Activated CD8-positive, alpha-beta T cell treated with anti-CD3 and anti-CD28 coated beads, Interleukin-2, amount 10 ng/mL, durations not matched to agents 7 days and 5 days (primary cell): ENCODE measurements at places on chromosomes 16 and 17.
A peak's percentile ranks its signal among the peaks of the same experiment; 100 is the strongest.

DNA sequence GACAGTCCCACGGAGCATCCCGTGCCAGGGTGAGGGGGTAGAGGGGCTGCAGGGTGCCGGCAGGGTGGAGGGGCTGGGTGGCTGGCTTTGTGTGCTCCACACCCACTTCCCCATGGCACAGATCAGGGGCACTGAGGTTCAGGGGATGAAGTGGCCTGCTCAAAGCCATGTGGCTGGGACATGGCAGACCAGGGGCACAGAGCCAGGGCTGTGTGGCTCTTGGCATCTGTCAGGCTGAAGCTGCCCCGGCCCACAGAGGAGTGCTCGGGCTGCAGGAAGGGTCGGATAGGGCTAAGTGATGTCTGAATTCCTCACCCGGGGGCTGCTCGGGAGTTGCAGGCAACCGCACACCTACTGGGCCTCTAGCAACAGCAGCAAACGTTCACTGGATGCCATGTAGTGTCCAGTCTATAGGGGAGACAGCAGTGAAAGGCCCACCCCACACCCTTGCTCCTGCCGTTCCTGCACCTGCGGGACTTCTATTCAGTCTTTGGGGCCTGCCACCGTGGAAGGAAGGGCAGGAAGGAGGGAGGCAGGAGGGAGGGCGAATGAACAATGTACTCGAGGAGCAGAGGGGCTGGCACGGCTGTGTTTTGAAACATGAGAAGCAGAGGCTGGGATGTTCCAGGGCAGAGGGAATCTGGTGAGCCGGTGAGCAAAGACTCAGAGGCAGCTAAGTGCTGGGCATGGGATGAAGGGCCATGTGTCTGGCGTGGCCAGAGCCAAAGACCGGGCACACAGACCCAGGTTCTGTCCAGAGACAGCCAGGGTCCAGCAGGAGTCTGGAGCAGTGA lies 15.1 kb downstream of the SLC5A10 start:
- no peak overlapping the region for H3K27ac ChIP-seq
- no peaks in the 10 kb centered on the region for H3K36me3 ChIP-seq
- DNase-seq, result no peak
- no peaks in the 10 kb centered on the region for H3K27me3 ChIP-seq
- H3K4me3 ChIP-seq, result no peak overlapping the region

GRCh38 chr17:27633312-27634025 lies 2.5 kb downstream of the LGALS9 start:
- peaks cover 61% of the 10 kb centered on the region for H3K4me1 ChIP-seq
- H3K27me3 ChIP-seq, result no peaks in the 10 kb centered on the region
- H3K36me3 ChIP-seq, result peaks cover 41% of the 10 kb centered on the region
- H3K27ac ChIP-seq, result peak overlapping the region; percentile 57

- H3K4me3 ChIP-seq, result no peak overlapping the region
- peaks cover 13% of the 10 kb centered on the region for H3K27me3 ChIP-seq
- DNase-seq, result peak; percentile 61
- H3K4me1 ChIP-seq, result peaks cover 4% of the 10 kb centered on the region
- no peaks in the 10 kb centered on the region for H3K36me3 ChIP-seq
These were observed 13.2 kb upstream of the TMEM100 start for GRCh38 chr17:55735731-55736405.

DNA sequence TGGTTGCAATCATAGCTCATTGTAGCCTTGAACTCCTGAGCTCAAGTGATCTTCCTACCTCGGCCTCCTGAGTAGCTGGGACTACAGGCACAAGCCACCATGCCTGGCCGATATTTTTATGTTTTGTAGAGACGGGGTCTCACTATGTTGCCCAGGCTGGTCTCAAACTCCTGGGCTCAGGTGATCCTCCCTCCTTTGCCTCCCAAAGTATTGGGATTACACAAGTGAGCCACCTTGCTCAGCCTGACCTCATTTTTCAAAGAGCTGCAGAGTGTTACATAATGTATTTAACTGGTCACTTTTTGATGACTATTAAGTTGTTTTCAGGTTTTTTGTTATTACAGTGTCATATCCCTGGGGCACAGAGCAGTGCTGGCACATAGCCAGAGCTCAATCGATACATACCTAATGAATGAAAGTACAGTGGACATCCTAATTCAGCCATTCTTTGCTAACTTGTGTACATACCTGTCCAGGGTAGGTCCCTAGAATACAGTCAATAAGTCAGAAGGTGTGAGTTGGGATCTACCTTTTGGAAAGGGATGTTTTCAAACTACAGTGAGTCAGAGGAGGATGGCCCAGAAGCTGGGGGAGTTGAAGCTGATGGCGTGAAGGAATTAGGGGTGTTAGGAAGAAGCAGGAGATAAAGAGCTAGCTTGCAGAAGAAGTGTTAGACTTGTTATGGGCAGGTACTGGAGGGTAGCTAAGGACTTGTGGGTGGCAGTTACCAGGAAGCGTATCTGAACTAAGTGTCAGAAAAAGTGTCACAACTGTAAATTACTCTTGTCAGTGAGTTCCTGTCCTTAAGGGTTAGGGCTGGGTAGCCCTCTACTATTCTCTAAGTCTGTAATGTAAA lies 20.1 kb upstream of the CYLD start:
- peaks cover 22% of the 10 kb centered on the region for H3K36me3 ChIP-seq
- no peaks in the 10 kb centered on the region for H3K27me3 ChIP-seq
- H3K4me1 ChIP-seq, result peaks cover 40% of the 10 kb centered on the region
- no peak for DNase-seq
- H3K4me3 ChIP-seq, result no peak overlapping the region

GRCh38 chr16:68399456-68399855 lies 48.9 kb downstream of the SMPD3 start:
- DNase-seq, result no peak
- no peak overlapping the region for H3K27ac ChIP-seq
- no peak overlapping the region for H3K4me3 ChIP-seq
- H3K27me3 ChIP-seq, result peaks cover 13% of the 10 kb centered on the region
- H3K36me3 ChIP-seq, result no peaks in the 10 kb centered on the region

- H3K36me3 ChIP-seq, result peaks cover 31% of the 10 kb centered on the region
- H3K27me3 ChIP-seq, result no peaks in the 10 kb centered on the region
- H3K4me3 ChIP-seq, result no peak overlapping the region
These were observed 4.6 kb upstream of the ITGAE start for GRCh38 chr17:3805581-3805980.

DNA sequence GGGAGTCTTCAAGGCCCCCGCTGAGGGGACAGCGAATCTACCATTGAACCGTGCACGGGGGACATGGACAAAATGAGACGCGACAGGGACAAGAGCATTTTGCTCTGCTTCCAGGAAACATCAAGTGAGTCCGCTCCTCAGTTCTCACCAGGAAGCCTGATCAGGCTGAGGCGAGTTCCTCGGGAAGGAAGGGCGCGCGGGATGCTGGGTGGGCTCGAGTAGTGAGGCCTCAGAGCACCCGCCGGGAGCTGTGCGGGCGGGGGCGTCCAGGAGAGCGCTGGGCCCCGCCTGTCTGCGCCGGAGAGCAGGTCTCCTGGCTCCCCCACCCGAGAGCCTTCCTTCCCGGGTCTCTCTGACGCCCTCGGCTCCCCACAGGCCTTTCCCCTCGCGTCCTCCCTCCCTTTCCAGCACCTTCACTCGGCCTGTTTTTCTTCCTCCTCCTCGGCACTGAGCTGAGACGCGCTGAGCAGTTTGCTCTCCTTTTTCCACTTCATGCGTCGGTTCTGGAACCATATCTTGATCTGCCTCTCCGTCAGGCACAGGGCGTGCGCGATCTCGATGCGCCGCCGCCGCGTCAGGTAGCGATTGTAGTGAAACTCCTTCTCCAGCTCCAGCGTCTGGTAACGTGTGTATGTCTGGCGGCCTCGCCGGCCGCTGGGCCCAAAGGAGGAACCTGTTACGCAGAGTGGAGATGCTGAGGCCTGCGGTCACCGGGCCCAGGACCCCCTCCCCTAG lies 2.6 kb upstream of the HOXB5 start:
- peak; percentile 50 for DNase-seq
- H3K27ac ChIP-seq, result no peak overlapping the region
- H3K36me3 ChIP-seq, result no peaks in the 10 kb centered on the region
- H3K4me1 ChIP-seq, result peaks cover 42% of the 10 kb centered on the region
- peaks cover 82% of the 10 kb centered on the region for H3K27me3 ChIP-seq

- peaks cover 2% of the 10 kb centered on the region for H3K27me3 ChIP-seq
- H3K36me3 ChIP-seq, result no peaks in the 10 kb centered on the region
- H3K4me3 ChIP-seq, result no peak overlapping the region
- no peak overlapping the region for H3K27ac ChIP-seq
These were observed 26.2 kb downstream of the ADAMTS18 start for GRCh38 chr16:77408607-77409006.

- H3K27me3 ChIP-seq, result no peaks in the 10 kb centered on the region
- no peak overlapping the region for H3K4me3 ChIP-seq
- no peak overlapping the region for H3K27ac ChIP-seq
These were observed 57.7 kb downstream of the TBC1D16 start for GRCh38 chr17:79977708-79978547.

GRCh38 chr17:68734931-68735330 lies 133.8 kb upstream of the FAM20A start:
- H3K27me3 ChIP-seq, result peaks cover 2% of the 10 kb centered on the region
- no peak for DNase-seq
- H3K4me3 ChIP-seq, result no peak overlapping the region
- no peak overlapping the region for H3K27ac ChIP-seq
- no peaks in the 10 kb centered on the region for H3K36me3 ChIP-seq

GRCh38 chr16:86939609-86940008 lies 361.3 kb downstream of the FOXL1 start:
- H3K27me3 ChIP-seq, result peaks cover 12% of the 10 kb centered on the region
- H3K27ac ChIP-seq, result no peak overlapping the region
- H3K4me1 ChIP-seq, result peaks cover 2% of the 10 kb centered on the region
- no peaks in the 10 kb centered on the region for H3K36me3 ChIP-seq
- no peak overlapping the region for H3K4me3 ChIP-seq

- no peak overlapping the region for H3K27ac ChIP-seq
- peaks cover 55% of the 10 kb centered on the region for H3K4me1 ChIP-seq
- H3K4me3 ChIP-seq, result no peak overlapping the region
These were observed 50.1 kb upstream of the GSE1 start for GRCh38 chr16:85563034-85563433.

GRCh38 chr16:8630255-8630953 lies 8.9 kb downstream of the METTL22 start:
- H3K4me3 ChIP-seq, result no peak overlapping the region
- H3K4me1 ChIP-seq, result peaks cover 18% of the 10 kb centered on the region
- H3K36me3 ChIP-seq, result peaks cover 61% of the 10 kb centered on the region
- no peak for DNase-seq
- H3K27ac ChIP-seq, result no peak overlapping the region

- H3K36me3 ChIP-seq, result peaks cover 48% of the 10 kb centered on the region
- H3K4me3 ChIP-seq, result no peak overlapping the region
- peaks cover 18% of the 10 kb centered on the region for H3K4me1 ChIP-seq
- DNase-seq, result no peak
These were observed 14.2 kb downstream of the KIF1C start for GRCh38 chr17:5011928-5012327.

DNA sequence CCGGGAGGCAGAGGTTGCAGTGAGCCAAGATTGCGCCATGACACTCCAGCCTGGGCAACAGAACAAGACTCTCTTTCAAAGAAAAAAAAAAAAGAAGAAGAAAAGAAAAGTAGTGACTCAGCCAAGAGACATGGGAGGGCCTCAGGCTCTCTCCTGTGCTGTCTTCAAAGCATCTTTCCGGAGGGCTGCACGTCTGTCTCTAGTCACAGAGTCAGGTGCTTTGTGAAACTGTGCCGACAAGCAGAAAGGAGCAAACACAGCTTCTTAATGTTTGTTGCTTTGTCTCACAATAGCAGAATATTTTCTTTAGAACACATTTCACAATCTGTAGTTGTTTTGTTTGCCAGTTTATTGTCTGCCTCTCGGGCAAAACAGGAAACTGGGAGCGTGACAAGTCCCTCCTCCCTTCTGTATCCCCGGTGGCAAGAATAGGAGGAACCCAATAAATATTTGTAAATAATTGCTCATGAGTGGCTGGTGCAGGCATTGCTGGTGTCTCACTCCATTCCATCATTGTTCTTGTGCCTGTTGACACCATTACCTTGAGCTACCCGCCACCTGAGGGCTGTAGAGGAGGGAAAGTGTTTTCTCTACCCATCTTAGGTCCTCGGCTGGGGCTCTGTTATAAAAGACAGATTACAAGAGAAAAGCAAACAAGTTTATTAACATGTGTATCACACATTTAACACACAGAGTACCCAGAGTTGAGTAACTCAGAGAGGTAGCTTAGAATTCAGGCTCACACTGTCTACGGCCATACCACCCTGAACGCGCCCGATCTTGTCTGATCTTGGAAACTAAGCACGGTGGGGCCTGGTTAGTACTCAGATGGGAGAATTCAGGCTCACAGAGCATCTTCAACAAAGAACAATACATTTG lies 5.5 kb downstream of the GAST start:
- peaks cover 9% of the 10 kb centered on the region for H3K27me3 ChIP-seq
- no peaks in the 10 kb centered on the region for H3K36me3 ChIP-seq
- H3K27ac ChIP-seq, result no peak overlapping the region
- no peak for DNase-seq

DNA sequence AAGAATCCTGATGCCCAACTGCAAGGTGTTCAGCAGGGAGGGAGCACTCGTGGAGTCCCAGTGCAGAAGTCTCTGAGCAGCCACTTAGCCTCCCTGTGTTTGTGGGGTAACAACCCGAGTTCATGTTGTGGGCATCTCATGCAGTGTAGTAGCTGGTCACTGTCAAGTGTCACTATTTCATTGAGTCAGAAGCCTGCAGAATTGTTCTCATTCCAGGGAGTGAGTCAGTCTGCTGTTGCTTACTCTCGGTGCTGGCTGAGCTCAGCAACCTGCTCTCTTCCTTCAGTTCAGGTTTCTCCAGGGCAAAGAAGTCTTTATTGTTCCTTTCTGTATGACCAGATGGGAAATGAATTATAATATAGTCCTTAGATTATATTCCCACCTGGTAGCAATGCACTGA lies 24.1 kb downstream of the HMOX2 start:
- peaks cover 72% of the 10 kb centered on the region for H3K4me1 ChIP-seq
- DNase-seq, result no peak
- no peak overlapping the region for H3K27ac ChIP-seq
- no peak overlapping the region for H3K4me3 ChIP-seq
- H3K27me3 ChIP-seq, result no peaks in the 10 kb centered on the region

DNA sequence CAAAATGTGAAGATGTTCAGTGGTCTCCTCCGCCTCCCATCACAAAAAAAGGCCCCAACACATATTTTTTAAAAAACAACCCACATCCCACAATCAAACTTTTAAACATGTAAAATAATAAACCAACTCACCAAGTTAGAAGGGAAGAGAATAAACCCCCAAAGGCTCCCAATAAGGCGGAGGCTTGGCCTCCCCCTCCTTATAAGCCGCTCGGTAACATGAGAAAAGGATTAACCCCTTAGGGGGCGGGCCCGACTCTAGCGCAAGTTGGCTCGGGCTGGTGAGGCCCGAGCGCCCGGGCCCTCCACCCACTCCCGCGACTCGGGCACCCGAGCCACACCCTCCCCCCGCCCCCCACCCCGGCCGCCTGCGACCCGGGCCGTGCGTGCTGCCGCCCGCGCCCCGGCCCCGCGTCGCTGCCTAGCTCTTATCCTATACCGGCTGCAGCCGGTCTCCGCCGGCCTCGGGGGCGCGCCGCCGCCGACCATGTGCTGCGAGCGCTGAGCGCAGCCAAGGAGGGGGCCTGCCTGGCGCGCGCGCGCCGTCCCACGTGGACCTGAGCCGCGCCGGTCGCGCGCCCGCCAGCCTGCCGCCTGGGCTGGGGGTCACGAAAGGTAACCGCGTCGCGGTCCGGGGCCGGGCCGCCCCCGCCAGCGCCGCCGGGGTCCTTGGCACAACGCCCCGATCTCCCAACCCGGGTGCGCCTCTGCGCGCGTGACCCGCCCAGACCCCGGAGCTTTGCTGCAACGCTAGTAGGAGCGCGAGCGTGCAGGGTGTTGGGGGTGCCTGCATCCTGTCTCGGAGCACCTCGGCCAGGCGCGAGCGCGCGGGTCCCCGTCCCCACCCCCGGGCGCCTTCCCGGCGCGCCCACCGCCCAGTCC lies at the start of the genes ARSG and SLC16A6:
ARSG (plus strand) TSS at position 541 of the 881 bp plus-strand sequence. CDS start 15,999 bp downstream, outside the sequence.
SLC16A6 (minus strand) TSS at position 173 of the 881 bp plus-strand sequence. CDS start 12,807 bp downstream, outside the sequence.
- no peaks in the 10 kb centered on the region for H3K27me3 ChIP-seq
- DNase-seq, result peak; percentile 88
- peaks cover 24% of the 10 kb centered on the region for H3K36me3 ChIP-seq
- H3K4me3 ChIP-seq, result peak within 1 kb of the TSS; percentile 98
